ENCODE measurements at places on chromosomes 4 and X. TPM values are rescaled to one million over a fixed set of nuclear protein-coding genes. Genes with fewer than 3 reads are reported as not detected.

RHOXF1 gene
- 0.42 TPM for total RNA-seq

DNA sequence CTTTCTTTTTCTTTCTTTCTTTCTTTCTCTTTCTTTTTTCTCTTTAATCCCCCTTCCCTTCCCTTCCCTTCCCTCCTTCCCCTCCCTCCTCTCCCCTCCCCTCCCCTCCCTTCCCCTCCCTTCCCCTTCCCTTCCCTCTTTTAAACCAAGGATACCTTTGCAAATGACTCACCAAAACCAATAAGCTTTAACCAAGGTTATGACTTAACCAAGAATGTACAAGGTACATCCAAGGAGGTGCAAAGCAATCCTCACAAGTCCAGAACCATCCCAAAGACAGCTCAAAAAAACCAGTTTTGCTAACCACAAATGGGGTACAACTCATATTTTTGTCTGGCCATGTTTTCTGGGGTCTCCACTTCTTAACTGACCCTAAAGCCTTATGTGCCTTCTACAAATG is 174.7 kb upstream of the PPP1R2C start:
- H3K27me3 ChIP-seq: no peaks in the 10 kb centered on the region
- H3K4me1 ChIP-seq: peaks cover 13% of the 10 kb centered on the region
- no peak overlapping the region for H3K27ac ChIP-seq
- no peak overlapping the region for H3K4me3 ChIP-seq
- H3K36me3 ChIP-seq: no peaks in the 10 kb centered on the region

DNA sequence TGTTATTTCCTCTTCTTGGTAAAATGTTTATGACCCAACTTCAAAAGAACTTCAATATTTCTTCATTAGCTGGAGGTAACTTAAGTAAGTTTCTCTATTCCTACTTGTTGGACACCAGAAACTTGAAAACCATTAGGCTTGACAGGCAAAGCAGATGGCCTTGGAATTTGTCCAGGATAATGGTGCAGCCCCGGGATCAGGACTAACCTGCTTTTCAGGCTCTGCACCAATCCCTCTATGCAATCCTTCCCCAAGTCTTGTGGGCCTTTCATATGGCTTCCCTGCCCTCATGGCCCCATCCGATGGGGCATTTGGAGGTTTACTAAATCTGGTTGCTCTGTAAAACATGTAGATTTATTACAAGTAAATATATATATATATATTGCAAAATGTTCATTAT is 68.5 kb downstream of the SPINK2 start:
- H3K27ac ChIP-seq: no peak overlapping the region
- H3K36me3 ChIP-seq: no peaks in the 10 kb centered on the region
- no peak for DNase-seq
- peaks cover 16% of the 10 kb centered on the region for H3K4me1 ChIP-seq

FGFR3 gene
- 3.8 TPM for total RNA-seq

DNA sequence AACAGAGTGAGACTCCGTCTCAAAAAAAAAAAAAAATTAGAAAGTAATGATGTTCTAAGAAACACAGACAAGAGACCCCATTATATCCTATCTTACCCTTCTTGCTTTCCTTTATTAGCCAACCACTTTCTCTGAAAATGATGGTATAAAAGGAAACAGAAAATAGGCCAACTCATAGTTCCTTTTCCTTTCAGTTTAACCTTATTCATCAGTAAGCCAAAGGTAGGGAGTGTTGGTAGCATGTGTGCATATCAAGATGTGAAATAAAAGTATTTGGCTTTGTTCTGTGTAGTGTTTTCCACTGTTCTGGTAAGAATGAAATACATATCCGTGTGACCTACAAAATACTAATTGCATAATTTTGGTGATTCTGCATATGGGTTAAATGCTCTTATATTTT is 266.6 kb downstream of the ZNF674 start:
- H3K27ac ChIP-seq: no peak overlapping the region
- no peak for DNase-seq
- no peaks in the 10 kb centered on the region for H3K27me3 ChIP-seq
- no peaks in the 10 kb centered on the region for H3K4me1 ChIP-seq

GRCh38 chr4:90445380-90445779 is 318.2 kb downstream of the CCSER1 start:
- no peaks in the 10 kb centered on the region for H3K4me1 ChIP-seq
- no peaks in the 10 kb centered on the region for H3K27me3 ChIP-seq
- H3K36me3 ChIP-seq: no peaks in the 10 kb centered on the region
- H3K4me3 ChIP-seq: no peak overlapping the region
- DNase-seq: no peak
- no peak overlapping the region for H3K27ac ChIP-seq

- no peaks in the 10 kb centered on the region for H3K27me3 ChIP-seq
- no peak for DNase-seq
- H3K4me3 ChIP-seq: no peak overlapping the region
- H3K36me3 ChIP-seq: no peaks in the 10 kb centered on the region
- H3K4me1 ChIP-seq: no peaks in the 10 kb centered on the region
These were observed 390.1 kb downstream of the PDGFC start for GRCh38 chr4:156581282-156582063.

- no peaks in the 10 kb centered on the region for H3K4me1 ChIP-seq
- no peak overlapping the region for H3K4me3 ChIP-seq
- H3K27me3 ChIP-seq: no peaks in the 10 kb centered on the region
- no peak for DNase-seq
- no peak overlapping the region for H3K27ac ChIP-seq
These were observed 37.9 kb upstream of the SORBS2 start for GRCh38 chr4:185849664-185850550.

DNA sequence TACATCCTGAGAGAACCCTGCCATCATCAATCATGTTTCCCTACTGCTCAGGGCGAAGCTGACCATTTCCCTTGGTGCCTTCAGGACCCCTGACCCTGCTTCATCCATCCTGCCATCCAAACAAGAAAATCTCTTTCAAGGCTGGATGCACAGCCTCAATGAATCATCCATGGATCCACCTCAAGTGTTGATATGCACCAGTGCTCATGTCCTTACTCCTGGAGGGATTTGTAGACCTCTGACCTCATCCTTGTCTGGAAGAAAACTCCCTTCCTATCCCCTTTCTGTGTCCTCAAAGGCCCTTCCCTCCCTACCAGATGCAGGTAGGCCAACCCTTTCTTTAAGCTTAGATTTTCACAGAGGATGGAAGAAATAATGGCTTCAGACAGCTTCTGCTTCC is 24.6 kb downstream of the BEX3 start:
- no peak overlapping the region for H3K4me3 ChIP-seq
- H3K27me3 ChIP-seq: no peaks in the 10 kb centered on the region
- H3K27ac ChIP-seq: no peak overlapping the region

USP46 gene
- 6.3 TPM for total RNA-seq

PAGE5 gene
- total RNA-seq: 0.14 TPM

AMER1 gene
- total RNA-seq: 2.2 TPM

- H3K27ac ChIP-seq: no peak overlapping the region
- peaks cover 15% of the 10 kb centered on the region for H3K4me1 ChIP-seq
- H3K4me3 ChIP-seq: no peak overlapping the region
- peaks cover 20% of the 10 kb centered on the region for H3K36me3 ChIP-seq
- DNase-seq: no peak
- H3K27me3 ChIP-seq: no peaks in the 10 kb centered on the region
These were observed 39.5 kb downstream of the CD40LG start for GRCh38 chrX:136687457-136687856.

DNA sequence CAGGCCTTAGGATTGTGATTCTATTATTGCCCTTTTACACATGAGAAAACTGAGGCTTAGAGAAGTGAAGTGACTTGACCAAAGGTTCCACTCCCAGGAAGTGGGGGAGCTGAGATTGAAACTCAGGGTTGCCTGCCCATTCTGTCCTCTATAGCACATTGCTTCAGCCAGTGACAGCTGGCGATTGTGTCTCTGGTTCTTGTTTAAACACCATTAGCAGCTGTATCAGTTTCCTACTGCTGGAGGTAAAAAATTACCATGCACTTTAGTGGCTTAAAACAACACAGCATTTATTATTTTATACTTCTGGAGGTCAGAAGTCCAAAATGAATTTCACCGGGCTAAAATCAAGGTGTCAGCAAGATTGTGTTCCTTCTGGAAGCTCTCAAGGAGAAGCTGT is 205.8 kb upstream of the MAMLD1 start:
- no peak overlapping the region for H3K27ac ChIP-seq
- no peaks in the 10 kb centered on the region for H3K36me3 ChIP-seq
- no peak for DNase-seq
- no peaks in the 10 kb centered on the region for H3K4me1 ChIP-seq

DNA sequence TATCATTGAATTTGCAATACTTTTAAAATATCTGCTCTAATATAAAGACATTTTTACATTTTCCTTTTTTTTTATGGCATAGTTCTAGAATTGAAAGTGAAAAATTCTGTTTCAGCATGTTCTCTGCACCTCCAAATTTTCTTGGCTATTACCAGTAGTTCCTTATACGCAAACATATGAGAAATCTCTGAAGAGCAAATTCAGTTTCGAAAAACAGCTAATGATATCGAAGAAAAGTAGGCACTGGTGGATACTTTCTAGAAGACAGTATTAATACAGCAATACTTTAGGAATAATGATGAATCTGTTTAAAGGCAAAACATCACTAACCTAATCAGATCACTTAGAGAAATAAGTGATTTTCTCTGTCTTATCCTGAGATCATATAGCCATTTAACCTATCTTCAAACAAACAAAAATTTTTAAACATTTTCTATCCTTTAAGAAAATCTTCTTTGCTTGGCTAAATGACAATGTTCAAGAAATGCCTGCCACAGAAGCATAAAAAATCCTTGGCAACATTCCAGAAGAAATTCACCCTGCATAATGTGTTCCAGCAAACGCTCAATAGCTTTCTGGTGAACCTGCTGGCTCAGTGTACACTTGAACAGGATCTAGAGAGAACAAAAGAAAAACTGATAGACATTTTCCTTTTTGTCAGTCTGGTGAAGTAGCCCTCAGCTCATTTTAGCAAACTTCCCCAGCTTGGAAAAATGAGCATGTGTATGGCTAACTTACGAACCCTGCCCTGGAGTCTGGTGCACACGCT is 51.2 kb upstream of the KLF3 start:
- peak overlapping the region; percentile 15 for H3K27ac ChIP-seq
- DNase-seq: no peak
- no peak overlapping the region for H3K4me3 ChIP-seq
- no peaks in the 10 kb centered on the region for H3K36me3 ChIP-seq

DNA sequence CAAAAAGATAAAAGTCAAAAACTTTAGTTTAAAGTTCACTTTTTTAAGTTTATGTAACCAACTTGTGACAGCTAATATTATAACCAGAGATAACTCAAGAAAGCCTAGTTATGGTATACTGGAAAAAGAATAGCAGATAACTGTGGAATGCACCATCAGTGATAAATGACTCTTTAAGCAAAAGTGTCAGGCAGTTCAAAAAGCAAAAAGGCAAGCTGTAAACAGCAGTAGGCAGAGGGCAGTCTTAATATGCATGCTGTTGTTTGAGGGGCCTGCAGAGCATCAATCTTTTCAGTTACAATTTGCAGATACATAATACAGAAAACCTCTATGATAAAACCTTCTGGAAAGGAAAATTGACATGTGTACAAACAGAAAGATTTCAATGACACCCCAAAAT is 81.8 kb upstream of the JADE1 start:
- H3K27me3 ChIP-seq: no peaks in the 10 kb centered on the region
- H3K27ac ChIP-seq: no peak overlapping the region
- no peaks in the 10 kb centered on the region for H3K4me1 ChIP-seq
- H3K4me3 ChIP-seq: no peak overlapping the region

DNA sequence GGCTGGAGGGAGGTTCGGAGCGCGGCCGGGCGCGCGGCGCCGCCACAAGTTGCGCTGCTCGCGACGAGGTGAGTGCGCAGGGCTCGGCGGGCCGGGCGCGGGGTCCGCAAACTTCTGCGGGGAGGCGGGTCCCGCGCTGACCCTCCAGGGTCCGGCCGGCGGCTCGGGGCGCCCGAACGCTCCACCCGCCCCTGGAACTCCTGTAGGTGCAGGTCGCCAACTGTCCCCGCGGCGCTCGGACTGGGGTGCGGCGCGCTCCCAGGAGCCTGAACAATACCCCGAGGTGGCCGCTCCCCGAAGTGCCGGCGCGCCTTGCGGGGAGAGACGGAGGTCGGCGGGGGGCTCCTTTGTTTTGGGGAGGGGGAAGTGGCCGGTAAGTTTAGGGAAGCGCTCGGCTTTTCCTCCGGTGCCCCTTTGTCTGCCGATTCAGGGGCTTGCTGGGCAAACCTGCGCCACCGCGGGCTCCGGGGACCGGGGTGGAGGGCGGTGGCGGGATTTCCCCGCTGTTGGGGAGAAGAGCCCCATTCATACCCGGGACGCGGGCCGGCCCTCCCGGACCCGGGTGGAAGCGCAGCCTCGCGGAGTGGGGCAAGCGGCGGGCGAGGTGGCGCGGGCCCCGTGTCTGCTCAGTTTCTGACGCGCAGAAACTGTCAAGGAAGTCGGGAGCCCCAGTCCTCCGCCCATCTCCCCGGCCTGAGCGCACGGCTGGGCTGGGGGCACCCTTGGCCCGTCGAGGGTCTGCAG is 694 bp downstream of the TBL1X start:
- H3K36me3 ChIP-seq: no peaks in the 10 kb centered on the region
- peak overlapping the region; percentile 75 for H3K4me3 ChIP-seq
- H3K27ac ChIP-seq: peak overlapping the region; percentile 32
- no peak for DNase-seq
